Activated T-cell treated with anti-CD3 and anti-CD28 coated beads, Interleukin-2, amount 50 U/mL, for 4 hours (primary cell): ENCODE measurements at places on chromosomes 12 and 14.

DNA sequence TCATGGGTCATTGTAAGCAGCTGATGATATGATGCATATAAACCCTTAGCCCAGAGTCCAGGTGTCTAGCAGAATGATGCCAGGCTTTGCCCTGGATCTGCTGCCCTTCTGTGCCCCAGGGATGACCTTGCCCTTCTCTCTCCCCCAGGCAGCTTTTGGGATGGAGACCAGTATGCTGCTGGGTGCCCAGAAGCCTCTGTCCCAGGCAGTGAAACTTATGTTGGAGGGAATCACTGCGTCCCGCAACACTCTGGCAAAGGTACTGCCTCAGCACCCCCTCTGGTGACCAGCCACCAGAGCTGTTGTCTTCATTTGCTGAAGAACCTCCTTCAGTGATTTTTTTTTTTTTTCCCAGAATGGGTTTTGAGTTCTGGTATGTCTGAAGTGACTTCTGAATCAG is 23.3 kb downstream of the CYP46A1 start:
- no peak for DNase-seq

- DNase-seq: no peak
Observed at GRCh38 chr14:88352698-88353097, 29.6 kb upstream of the KCNK10 start.

DNA sequence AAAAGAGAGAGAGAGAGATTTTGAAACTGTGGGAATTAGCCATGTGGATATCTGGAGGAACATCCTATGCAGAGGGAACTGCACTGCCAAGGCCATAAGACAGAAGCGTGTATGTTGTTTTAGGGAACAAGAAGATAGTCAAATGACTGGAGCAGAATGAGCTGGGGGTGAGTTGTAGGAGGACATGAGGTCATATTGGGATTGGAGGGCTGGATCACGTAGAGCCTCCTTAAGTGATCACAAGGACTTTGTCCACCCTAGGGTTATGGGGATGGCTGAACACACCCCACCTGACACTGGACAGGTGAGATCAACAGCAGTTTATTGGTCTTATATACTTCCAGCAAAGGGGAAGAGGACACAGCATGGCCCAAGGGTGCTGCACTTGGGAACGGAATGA is 8.2 kb upstream of the CGRRF1 start:
- no peak for DNase-seq

- no peak for DNase-seq
Observed at GRCh38 chr14:20440882-20441281, 4.9 kb upstream of the KLHL33 start.

DNA sequence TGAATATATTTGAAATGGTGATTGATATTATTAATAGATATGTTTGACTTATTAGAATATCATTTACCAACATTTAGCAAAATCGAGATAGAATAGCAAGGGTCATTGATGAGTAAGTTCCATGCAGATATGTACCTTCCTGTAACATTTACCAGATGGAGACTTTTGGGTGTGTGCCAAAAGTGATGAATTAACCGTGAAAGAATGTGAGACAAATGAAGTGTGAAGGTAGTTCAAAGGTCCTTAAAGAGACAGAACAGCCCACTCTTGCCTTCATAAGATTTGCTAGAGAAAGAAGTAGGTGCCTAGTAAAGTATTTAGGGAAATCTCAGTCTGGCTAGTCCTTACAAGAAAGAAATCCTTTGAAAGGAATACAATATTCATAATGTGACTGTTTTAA is 45.5 kb downstream of the FGD4 start:
- no peak for DNase-seq

DNA sequence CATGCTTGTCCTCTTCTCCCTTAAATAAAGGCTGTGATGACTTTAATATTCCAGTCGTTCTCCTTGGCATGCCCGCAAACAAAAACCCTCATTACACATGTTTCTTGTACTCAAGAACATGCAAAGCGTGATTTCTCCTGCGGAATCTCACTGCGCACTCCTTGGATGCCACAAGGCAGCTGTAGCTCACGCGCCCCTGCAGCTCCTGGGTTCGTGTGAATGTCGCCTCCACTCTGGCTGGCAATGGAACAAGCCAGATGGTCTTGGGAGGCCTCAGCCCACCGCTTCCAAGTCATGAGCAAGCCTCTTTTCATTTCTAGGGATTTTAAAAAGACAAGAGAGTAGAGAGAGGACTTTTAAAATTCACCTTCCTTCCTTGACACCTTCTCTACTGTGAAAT is 403.8 kb downstream of the PCNX1 start:
- no peak for DNase-seq

- DNase-seq: peak; percentile 87
Observed at GRCh38 chr12:121240484-121241101, 30.7 kb downstream of the P2RX4 start.

GRCh38 chr12:57454566-57455373 is at the start of gene INHBE:
TSS of gene INHBE (plus strand) at chr12:57455307. CDS start at chr12:57455537, 230 bp downstream.
- DNase-seq: no peak

- no peak for DNase-seq
Observed at GRCh38 chr14:81855007-81855406, 321.4 kb upstream of the SEL1L start.

- DNase-seq: no peak
Observed at GRCh38 chr14:24699052-24699451, 65.1 kb upstream of the GZMB start.

- peak; percentile 78 for DNase-seq
Observed at GRCh38 chr12:57001448-57001906, 4.9 kb downstream of the ZBTB39 start.

DNA sequence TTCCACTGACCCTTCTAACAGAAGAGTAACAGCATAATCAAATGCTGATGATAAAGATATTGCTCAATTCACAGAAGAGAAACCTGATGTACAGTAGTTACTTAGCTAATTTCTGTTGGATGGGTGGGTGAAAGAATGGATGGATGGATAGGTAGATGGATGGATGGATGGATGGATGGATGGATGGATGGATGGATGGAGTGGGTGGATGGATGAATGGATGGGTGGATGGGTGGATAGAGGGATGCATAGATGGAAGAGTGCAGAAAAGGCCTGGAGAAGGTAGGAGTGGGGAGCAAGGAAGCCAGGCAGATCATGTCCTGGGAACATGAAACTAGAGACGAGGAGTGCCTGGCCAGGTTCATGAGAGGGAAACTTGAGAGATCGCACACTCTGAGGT is 520.9 kb downstream of the BCL11B start:
- DNase-seq: no peak

DNA sequence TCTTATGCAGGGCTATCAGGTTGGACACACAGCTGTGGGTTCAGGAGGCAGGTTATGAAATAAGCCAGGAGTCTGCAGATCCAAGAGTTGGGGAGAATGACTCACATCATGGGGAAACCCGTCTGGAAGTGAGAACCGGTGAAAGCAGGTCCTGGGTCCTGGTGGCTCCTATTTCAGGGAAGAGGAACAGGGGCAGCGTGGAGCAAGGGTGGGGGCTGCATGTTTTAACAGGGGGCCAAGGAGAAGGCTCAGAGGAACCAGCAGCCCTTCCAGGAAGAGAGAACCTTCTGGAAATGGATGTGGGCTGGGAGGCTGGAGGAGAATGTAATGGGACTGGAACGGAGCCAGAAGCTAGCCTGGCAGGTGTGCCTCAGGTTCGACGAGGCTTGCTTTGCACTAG is 7.8 kb upstream of the KRT74 start:
- DNase-seq: no peak

- no peak for DNase-seq
Observed at GRCh38 chr14:44165286-44165685, 341.8 kb downstream of the FSCB start.

DNA sequence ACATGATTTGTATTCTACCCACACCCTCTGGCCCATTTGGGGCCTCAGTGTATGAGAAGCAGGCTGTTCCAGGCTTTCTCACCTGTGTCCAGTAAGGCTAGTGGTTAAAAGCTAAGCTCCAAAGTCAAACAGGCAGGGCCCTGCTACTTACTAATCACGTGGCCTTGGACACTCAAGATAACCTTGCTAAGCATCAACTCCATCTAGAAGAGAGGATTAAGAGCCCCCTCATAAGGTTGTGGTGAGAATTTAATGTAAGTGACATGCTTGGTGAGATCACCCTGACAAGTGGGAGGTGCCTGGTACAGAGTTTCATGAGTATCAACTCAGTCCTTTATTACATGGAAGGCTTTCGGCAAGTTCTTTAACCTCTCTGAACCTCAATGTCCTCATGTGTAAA is 17.8 kb downstream of the ACSM4 start:
- no peak for DNase-seq

GRCh38 chr12:26062566-26062965 is 62.3 kb downstream of the BHLHE41 start:
- DNase-seq: no peak

- no peak for DNase-seq
Observed at GRCh38 chr14:52189325-52189724, 78.2 kb upstream of the PTGDR start.

GRCh38 chr14:88392609-88393008 is 7.2 kb downstream of the SPATA7 start:
- DNase-seq: no peak

- no peak for DNase-seq
Observed at GRCh38 chr14:21256539-21257393, 12.5 kb downstream of the HNRNPC start.

GRCh38 chr12:116592731-116593130 is 33.5 kb downstream of the MAP1LC3B2 start:
- DNase-seq: no peak

DNA sequence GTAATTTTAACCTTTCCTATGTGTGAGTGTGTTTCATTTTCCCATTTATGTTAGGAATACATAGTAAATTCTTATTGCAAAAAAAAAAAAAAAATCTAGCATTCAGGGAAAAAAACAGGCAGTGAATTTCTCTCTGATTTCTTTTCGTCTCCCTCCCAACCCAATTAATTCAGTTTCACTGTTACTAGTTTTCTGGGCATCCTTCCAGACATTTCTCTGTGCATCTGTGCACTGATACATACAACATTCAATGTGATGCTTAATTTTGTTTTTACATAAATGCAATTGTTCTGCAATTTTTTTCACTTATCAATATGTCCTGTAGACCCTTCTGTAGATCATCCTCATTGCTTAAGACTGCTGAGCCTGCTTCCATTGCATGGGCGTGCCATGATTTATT is 694.3 kb upstream of the TBX3 start:
- DNase-seq: no peak

DNA sequence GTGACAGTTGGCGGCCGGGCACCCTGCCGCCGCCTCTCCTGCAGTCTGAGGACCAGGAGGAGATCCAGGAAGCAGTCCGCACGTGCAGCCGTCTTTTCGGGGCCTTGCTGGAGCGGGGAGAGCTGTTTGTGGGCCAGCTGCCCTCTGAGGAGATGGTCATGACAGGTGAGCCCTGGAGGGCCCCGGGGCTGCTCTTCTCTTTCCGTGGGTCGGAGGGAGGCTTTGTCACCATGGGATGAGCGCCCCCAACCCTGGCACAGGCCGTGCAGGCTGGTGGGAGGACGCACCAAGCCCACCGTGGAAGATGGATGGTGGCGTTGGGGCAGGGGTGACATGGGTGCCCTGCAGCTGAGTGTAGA is 532 bp downstream of the NOC4L start:
- DNase-seq: no peak

DNA sequence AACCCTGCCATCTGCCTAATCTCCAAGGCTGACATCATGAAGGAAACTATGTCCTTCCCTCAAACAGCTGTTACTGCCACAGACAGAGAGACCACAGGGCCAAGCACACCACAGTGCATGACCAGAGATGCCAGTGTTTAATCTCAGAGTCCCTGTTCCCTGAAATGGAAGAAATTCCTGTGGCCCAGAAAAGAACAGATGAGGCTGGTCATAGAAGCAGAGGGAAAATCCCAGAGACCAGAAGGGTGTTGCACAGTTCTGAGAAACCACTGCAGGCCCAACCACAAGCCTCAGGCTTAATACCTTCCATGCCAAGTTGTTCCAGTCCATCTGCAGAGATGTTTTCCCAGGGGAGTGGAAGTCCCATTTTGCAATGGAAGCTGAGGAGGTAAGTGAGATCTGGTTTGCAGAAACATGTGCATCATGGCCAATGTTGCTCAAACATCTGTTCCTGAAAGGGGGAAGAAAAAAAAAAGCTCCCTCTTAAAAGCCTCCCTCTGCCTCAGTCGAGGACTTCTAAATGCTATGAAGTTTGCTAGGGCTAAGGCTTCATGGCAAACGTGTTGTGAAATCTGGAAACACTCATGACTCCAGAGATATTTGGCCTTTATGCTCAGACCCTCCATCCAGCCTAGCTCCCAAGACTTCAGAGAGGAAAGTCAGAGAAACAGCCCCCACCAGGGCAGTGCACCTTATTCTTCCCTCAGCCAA is 98.6 kb downstream of the SCARB1 start:
- DNase-seq: no peak

DNA sequence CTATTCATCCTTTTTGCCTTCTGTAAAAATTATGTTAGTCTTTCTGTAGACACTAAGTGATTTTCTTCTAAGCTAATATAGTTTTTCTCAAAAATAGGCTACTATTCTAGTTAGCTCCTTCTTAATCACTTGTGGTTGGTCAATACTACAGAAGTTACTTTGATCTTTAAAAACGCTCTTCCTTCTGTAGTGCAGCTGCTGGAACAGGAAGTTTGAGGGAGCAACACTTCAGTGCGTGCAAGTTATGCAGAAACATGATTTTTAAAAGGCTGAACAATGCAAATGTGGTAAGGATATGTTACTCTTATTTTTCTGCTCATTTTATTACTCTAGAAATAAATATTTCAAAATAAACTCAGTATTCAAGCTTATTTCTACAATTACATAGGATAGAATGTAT is 11.1 kb upstream of the RERGL start:
- no peak for DNase-seq

- no peak for DNase-seq
Observed at GRCh38 chr14:103204852-103205540, 81.7 kb downstream of the TNFAIP2 start.

- DNase-seq: peak; percentile 55
Observed at GRCh38 chr12:76020731-76021672, 10.6 kb downstream of the PHLDA1 start.

GRCh38 chr12:107903341-107904061 is 129.0 kb downstream of the ASCL4 start:
- no peak for DNase-seq

DNA sequence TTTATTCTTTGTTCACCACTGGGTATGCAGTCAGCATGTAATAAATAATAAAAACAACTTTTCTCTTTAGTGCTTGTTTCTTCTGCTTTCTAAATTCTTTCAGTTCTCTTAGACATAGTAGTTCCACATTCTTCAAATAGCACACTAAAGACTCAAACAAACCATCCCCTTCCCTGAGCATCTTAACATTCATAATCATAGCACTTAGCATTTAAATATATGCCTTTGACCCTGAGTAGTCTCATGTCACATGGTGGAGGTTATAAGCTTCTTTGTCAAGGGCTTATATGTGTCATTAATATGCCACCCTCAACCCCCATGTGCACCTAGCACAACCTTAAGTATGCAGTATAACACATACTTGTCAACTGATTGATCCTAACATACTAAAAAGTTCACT is 212.7 kb downstream of the PHLDA1 start:
- DNase-seq: no peak

- no peak for DNase-seq
Observed at GRCh38 chr12:47014474-47014873, 64.9 kb upstream of the PCED1B start.
